Epithelial cell of prostate (primary cell): ENCODE measurements at places on chromosomes 5 and 9.

GRCh38 chr9:88531920-88532698 lies 2.9 kb upstream of the NXNL2 start:
- DNase-seq: no peak

- no peak for DNase-seq
Measured at GRCh38 chr9:88051138-88051537, 76.8 kb upstream of the CDK20 start.

- no peak for DNase-seq
Measured at GRCh38 chr5:43780586-43780985, 177.6 kb downstream of the NNT start.

DNA sequence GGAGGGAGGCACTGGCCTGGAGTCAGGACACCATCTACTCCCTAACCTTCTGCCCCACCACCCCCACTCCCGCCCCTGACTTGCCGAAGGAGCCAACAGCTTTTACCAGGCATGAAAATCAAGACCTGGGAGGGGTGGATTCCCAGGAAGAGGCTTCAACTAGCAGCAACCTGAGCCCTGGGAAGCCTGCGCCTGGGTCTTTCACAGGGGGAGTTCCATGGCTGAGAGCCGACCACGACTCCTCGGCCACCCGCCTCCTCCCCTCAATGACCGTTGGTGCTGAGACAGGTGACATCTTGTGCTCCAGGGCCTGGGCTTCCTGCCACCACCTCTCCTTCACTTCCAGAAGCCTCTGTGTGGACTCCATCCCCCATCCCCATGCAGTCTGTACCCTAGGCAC lies 37.1 kb downstream of the BARX1 start:
- no peak for DNase-seq

- no peak for DNase-seq
Measured at GRCh38 chr5:152901754-152902153, 496.7 kb upstream of the NMUR2 start.

DNA sequence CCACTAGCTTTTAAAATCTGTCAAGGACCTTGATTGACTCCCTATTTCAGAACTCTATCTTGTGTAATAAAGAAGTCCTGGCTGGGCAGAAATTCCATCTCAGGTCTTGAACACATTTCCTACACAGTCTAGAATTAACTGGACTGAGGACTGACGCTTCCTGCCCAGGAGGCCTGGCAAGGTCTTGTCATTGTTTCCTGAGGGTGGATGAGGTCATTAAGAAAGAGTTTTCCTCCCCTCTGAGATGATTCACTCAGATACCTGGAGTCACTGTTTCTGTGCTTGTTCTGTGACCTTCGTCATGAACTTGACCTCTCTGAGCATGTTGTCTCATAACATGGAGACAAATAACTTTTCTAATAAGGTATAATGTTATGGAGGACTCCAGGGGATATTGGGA lies 10.0 kb downstream of the MTAP start:
- DNase-seq: peak; percentile 72

DNA sequence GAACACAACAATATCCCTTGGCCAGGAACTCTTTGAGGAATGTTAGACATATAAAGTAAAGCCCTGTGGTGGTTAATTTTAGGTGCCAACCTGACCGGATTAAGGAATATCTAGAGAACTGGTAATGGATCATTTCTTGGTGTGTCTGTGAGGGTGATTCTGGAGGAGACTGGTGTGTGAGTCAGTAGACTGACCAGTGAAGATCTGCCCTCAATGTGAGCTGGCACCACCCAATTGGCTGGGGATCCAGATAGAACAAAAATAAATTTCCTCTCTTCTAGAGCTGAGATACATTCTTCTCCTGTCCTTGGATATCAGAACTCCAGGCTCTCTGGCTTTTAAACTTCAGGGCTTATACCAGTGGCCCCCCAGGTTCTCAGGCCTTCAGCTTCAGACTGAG lies 56.2 kb upstream of the TNPO1 start:
- no peak for DNase-seq

DNA sequence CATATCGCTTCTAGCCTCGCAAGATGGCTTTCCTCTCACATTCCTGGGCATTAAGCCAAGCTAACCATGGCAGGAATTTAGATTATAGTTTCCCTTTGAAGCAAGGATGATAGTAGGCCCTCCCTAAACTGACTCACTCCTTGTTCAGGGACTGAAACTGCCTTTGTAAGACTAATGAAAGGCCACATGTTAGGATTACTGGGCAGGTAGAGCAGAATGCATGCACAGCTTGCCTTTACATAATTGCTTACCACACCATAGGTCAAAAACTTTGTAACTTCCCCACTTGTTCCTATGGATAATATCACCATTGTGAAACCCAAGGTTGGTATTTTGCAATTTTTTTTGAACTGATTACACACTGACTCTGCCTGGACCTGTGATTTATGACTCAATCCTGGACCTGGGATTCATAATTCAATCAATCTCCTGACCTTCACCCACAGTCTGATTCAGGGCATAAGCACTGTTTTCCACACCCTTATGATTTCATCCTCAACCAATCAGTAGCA lies 41.0 kb upstream of the PRDM9 start:
- DNase-seq: peak; percentile 72

- DNase-seq: no peak
Measured at GRCh38 chr5:1473746-1474145, 28.5 kb upstream of the SLC6A3 start.

DNA sequence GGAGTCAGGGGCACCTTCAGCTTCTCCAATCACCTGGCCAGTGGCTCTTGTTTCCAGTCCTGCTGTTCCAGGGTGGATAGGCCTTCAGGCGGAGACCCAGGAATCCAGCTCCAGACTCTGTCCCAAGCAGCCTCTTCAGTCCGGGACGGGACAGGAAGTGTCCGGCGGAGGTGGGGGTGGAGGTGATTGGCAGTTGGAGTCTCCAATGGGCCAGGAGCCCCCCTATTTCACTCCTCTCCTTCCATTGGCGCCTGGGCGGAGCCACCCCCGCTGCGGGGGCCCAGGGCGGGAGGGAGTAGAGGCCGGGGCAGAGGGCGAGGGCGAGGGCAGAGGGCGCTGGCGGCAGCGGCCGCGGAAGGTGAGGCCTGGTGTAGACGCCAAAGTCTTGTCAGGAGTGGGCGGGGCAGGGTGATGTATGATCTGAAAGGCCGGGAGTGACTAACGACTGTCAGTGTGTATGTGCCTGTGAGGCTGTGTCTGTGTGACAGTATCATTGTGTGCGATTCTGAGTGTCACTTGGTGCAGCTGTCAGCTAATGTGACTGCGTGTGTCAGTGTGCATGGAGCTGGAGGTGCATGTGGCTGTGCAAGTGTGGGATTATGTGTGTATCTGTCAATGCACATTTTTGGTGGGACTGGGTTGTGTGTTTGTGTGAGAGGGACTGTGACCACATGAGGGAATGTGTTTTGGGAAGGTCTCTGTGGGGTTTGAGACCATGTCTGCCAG lies at the start of gene IL11RA:
Gene IL11RA, plus strand, starts transcription at position 310 of the 726 bp plus-strand sequence. CDS start 3,033 bp downstream, outside the sequence.
- no peak for DNase-seq
